Activated T-cell treated with anti-CD3 and anti-CD28 coated beads for 48 hours (primary cell): ENCODE measurements at places on chromosomes 7 and 10.
A peak's percentile ranks its signal among the peaks of the same experiment; 100 is the strongest.

GRCh38 chr7:5690931-5691473 lies 90.5 kb downstream of the RNF216 start:
- no peak for DNase-seq

DNA sequence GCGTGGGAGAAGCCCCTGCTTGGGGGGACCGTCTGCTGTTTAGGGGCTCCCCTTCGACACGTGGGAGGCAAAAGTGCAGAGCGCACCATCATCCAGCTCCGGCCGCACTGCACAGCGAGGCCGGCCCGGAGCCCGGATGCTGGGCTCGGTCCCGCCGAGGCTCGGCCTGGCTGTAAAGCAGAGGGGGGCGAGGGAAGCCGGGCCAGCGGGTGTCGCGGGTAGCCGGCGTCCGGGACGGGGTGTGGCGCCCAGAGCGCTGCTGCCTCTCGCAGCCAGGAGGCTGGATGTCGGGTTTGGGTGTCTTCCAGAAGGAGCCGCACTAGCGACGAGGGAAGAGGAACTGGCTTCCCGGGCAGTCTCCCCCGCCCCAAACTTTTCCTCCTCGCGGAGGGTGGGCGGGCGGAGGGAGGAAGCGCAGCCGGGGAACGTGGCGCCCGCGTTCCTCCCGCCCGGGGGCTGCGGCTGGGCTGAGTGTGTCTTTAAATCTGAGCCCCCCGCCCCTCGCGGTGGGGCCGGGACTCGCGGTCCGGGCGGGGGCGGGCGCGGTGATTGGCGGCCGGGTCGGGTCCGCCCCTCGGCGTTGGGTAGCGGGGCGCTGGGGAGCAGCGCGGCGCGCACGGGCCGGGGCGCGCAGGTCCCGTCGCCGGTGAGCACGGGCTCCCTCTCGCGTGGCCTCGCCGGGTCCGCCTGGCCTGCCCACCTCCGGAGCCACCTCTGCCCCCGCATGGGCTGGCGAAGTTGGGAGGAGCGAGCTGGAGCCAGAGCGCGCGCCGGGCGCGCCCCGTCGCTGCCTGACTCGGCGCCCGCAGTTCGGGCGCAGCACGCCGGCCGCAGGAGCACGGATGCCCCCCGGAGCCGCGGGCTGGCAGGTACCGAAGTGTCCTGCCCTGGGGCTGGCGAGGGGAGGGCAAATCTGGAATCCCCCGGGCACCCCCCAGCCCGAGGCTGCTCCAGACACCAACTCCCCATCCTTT lies at the start of gene PALD1:
TSS of gene PALD1 (plus strand) at position 577 of the 974 bp plus-strand sequence. CDS start 47,185 bp downstream, outside the sequence.
- peak; percentile 55 for DNase-seq

DNA sequence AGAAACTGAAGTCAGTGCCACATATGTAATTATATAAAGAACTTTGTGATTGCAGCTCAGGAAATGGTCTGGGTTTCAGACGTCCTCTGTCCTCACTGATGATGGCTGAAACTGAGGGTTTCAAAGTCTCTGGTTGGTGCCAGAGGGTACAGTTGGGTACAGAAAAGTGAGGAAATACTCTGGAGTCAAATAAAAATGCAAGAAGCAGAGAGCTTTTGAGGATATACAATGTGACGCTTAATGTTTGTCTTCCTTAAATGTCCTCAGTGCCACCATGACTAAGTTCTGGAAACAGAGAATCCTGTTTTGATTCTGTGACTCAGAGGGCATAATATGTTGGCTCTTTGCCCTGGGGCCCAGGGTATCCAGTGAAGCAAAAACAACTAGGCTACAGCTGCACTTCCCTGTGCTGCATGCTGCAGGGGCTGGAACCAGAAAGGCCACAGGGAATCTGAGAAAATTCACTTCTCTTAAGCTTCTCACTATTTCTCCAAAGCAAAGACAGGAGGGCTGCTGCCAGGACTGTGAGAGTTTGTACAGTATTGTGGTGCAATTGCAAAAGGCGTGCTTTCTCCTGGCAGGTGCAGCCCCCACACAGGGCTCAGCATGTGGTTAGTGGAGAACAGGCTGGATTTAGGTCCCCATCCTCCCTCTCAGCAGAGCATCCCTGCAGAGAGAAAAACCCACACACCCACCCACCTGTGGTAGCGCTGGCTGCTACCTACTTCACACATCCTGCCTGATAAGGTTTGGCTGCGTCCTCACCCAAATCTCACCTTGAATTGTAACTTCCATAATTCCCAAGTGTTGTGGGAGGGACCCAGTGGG lies 169.5 kb upstream of the SVIL start:
- DNase-seq, result peak; percentile 6

DNA sequence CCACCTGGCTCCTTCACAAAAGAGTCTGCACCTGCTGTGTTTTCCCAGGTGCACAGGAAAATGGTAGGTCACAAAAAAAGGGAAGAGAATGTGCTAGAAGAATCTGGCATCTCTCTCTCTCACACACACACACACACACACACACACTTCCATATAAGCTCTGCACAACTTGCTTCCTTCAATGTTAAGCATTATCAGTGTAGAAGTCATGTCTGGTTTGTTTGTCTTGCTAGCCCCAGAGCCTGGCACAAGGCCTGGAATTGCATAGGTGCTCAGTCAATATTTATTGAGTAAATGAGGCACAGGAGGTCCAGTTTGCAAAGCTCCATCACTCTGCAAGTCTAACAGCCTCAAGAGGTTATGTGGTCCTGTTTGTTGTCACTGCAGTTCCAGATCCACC lies 867.3 kb upstream of the AUTS2 start:
- no peak for DNase-seq

GRCh38 chr10:124423813-124424212 lies 5.1 kb upstream of the OAT start:
- no peak for DNase-seq
